ENCODE measurements at places on chromosomes 6 and 20.
A peak's percentile ranks its signal among the peaks of the same experiment; 100 is the strongest.

- no peak for DNase-seq
Measured at GRCh38 chr6:137880746-137881521, 13.9 kb downstream of the TNFAIP3 start.

- no peak for DNase-seq
Measured at GRCh38 chr6:20830576-20830975, 296.3 kb downstream of the CDKAL1 start.

- peak; percentile 25 for DNase-seq
Measured at GRCh38 chr6:158170656-158171081, 2.5 kb downstream of the GTF2H5 start.

DNA sequence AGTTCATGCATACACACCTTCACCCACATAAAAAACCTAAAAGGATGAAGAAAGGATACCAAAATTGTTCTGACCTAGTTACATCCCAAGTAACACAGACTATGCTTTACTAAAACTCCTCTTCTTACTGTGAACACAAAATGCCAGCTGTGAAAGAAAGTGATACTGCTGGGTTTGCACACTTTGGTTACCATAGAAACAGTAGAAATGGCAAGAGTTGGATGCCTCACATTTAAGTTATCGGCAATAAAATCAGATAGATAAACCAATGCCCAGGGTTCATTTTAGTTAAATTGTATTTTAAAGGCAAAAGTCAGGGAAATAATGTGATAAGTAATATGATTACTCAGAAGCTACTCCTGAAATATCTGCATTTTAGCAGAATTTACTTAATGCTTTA is 161.9 kb downstream of the CDK19 start:
- no peak for DNase-seq

DNA sequence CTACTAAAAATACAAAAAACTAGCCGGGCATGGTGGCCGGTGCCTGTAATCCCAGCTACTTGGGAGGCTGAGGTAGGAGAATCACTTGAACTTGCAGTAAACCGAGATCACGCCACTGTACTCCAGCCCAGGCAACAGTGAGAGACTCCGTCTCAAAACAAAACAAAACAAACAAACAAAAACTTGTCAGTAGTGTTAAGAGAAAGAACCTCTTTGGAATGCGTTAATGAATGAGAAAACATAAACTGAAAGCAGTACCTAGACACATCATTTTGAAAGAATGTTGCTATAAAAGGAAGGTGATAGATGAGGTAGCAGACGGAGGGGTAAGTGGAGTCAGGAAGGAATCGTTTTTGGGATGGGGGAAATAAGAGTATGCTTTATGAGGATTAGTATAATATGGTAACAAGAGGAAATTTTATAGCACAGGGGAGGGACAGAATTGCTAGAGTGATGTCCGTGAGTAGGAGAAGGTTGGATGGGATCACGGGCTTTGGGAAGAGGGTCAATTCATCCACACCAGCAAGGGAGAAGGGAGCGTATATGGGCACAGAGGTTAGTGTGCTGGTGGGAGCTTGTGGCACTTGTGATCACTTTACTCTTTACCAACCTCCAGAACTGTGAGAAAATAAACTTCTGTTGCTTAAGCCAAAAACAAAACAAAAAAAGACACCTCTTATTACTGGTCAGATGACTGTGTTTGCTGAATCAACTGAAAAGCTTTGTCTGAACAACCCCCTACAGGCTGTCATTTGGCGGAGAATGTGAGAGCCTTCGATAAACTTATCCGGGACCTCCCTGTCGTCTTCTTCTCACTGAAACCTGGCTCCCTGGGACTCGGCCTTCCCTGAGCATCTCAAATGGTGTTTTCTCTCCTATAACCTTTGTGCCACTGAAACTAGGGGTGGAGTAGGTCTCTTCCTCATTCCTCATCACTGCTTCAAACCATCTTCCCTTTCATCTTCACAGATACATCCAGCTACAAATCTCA is 48.9 kb upstream of the TFAP2A start:
- no peak for DNase-seq

- no peak for DNase-seq
Measured at GRCh38 chr6:21067521-21067920, 526.0 kb upstream of the SOX4 start.

DNA sequence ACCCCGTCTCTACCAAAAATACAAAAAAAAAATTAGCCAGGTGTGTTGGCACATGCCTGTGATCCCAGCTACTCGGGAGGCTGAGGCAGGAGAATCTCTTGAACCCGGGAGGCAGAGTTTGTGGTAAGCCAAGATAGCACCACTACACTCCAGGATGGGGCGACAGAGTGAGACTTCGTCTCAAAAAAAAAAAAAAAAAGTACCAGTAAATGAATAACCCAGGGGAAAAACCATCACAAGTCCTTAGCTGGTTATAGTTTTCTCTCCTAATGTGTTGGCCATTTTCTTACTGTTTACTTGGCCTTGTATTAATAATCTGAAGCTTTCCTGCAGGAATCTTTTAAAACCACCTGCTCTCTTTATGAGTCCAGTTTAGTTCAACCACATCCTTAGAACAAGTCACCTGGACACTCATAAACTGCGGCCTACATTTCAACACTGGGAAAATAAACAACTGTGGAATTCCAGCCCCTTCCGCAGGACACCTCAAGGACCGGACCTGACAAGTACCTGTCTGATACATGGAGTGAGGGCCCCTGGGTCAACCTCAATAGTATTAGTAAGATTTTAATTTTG is 102.6 kb downstream of the ATP9A start:
- DNase-seq: no peak

- no peak for DNase-seq
Measured at GRCh38 chr20:62577490-62577836, 64.8 kb upstream of the SLCO4A1 start.

GRCh38 chr20:13865791-13866351 is 81.0 kb downstream of the NDUFAF5 start:
- DNase-seq: peak; percentile 72

GRCh38 chr6:51025082-51025777 is 206.6 kb downstream of the TFAP2B start:
- DNase-seq: no peak

DNA sequence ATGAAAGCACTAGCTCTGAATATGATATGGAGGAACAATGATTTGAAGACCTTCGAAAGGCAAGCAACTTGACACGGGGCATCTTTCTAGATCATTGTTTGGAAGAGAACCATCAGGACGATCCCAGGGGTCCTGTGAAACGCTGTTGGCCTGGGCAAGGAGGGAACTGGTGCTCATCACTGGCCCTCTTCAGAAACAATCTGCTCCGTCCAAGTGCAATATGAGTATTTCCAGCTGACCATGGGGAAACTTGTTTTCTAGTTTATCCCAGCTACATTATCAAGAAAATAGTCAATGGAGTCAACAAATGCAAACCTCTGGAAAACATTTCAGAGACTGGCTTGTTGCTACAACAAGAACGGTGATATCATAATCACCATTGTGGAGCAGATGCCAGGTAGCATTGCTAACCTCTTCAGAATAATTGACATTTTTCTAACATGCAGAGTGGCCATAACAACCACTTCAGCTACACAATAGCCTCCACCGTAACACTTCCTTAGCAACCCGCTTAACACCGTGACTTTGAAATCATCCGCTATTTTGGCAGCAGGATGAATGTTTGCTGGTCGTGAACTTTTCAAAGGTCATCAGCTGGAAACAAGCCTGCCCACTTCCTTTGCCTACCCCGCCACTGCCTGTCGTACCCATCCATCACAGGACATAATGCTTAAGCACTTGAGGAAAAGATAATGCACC is 112.0 kb upstream of the PDE10A start:
- peak; percentile 38 for DNase-seq

DNA sequence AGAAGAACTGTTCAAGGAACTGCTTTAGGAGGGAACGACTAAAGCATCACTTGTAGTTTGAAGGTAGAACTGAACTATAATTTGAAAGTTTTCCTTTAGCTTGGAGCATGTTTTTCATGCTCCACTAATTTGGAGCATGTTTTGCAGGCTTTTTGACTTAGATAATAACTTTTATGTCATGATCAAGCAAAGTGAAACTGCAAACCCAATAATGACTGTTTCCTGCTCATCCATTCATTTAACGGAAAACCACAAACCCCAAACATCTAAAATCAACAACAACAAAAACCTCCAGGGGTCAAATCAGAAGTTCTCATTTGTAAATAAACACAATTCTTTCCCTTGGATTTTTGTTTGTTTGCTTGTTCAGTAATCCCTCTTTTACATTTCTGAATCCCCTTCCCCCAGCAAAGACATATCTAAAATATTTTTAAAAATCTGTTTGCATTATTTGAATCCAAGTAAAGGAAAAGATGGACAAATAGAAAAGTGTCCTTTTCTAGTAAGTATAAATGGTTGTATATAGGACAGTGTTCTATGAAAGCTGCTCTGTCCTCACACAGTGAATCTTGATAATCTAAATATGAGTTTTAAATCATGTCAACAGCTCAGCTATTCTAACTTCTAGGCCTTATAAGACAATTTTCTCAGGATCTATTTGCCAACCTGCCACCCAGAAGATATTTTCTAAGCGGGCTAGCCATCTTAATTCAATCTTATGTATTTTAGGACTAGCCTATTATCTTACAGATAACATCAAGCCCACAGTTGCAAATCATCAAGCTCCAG is 2.6 kb downstream of the SIM1 start:
- no peak for DNase-seq

DNA sequence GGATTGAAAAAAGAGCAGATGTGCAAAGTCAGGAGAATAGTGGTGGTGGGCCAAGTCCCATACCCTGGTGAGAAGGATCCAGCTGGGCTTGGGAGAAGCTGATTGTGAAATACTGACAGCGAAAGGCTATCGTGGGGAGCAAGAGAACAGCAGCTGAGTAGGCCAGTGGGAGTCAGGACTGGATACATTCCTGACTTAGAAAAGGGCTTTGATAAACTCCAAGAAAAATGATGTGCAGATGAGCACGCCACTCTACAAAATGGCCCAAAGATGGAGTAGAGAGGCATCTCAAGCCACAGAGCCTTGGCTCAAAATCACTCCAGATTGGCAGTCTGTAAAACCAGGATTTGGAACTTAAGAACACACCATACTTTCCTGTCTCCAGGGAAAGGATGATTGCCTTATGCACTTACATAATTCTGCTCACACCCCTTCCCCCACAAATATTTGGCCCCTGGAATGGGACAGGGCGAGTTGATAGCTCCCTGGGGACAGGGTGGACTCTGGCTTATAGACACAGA is 578.7 kb downstream of the MAFB start:
- DNase-seq: peak; percentile 6

GRCh38 chr6:122207794-122208193 is 191.7 kb upstream of the HSF2 start:
- no peak for DNase-seq

- DNase-seq: no peak
Measured at GRCh38 chr6:144722925-144723324, 437.8 kb downstream of the UTRN start.

GRCh38 chr20:36210436-36211021 is 25.7 kb upstream of the AAR2 start:
- no peak for DNase-seq

- no peak for DNase-seq
Measured at GRCh38 chr6:119535332-119535731, 185.8 kb upstream of the MAN1A1 start.

GRCh38 chr20:34896086-34896621 is 19.7 kb downstream of the ACSS2 start:
- peak; percentile 72 for DNase-seq

DNA sequence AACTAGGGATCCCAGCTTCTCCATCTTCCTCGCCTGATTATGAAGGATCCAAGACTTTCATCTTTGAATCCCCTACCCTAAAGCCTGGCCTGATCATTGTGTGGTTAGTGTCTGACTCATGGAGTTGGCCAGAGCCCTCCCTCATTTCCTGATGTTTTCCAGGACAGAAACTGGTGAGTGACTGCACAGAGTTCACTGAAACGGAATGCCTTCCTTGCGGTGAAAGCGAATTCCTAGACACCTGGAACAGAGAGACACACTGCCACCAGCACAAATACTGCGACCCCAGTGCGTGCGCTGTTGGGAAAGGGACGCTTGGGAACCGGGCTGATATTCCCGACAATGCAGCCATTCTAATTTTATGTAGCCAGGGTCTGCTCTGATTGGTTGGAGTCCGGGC is 4.0 kb downstream of the CD40 start:
- peak; percentile 53 for DNase-seq

GRCh38 chr20:62631336-62632308 is 10.7 kb upstream of the SLCO4A1 start:
- DNase-seq: no peak
